Activated T-cell treated with anti-CD3 and anti-CD28 coated beads, Interleukin-2, amount 50 U/mL, for 4 hours (primary cell): ENCODE measurements at places on chromosomes 7 and 10. TPM values are rescaled to one million over a fixed set of nuclear protein-coding genes. Genes with fewer than 3 reads are reported as not detected.
A peak's percentile ranks its signal among the peaks of the same experiment; 100 is the strongest.

- peak; percentile 60 for DNase-seq
Measured at GRCh38 chr10:72292223-72292691, 18.5 kb downstream of the DDIT4 start.

DNA sequence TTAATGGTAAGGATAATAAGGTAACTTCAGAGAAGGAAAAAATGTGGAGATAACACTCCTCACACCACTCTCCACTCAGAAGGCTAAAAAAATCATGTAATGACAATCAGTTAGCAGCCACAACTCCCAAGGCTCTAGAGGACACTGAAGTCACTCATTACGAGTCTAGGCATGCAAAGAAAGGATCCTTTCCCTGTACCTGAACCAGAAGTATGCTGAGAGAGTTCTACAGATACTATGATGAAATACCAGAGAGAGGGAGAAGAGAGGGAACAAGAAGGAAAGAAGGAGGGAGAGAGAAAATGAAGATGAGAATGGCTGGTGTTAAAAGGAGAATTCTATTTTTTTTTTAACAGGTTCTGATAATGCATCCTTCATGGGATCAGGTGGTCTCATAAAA, 224.3 kb upstream of the PLXNA4 start:
- no peak for DNase-seq

- DNase-seq = no peak
Measured at GRCh38 chr10:125911145-125911544, 14.8 kb downstream of the FANK1 start.

Gene PSPH
- 17.5 TPM for total RNA-seq

- DNase-seq = no peak
Measured at GRCh38 chr7:90825779-90826178, 229.7 kb downstream of the CDK14 start.

DNA sequence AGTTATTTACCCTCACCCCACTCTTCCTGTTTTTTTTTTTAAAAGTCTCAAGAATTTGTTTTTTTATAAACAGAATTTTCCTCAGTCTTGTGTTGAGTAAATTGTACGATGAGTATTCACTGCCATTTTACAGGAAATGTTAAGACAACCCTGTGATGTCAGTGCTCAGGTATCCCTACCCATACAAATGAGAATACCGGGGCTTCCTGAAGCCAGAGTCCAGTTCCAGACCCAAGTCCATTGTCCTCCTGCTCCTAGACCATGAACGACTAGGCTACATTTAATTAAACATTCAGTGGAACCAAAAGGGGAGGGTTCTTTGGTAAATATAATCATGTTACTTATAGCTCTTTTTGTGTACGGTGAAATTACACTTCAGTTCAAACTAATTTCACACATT, 79.2 kb downstream of the GNAI1 start:
- DNase-seq = no peak

GRCh38 chr7:80467069-80467468, 44.8 kb downstream of the GNAT3 start:
- DNase-seq = no peak

- DNase-seq = peak; percentile 46
Measured at GRCh38 chr10:128062881-128063563, 63.2 kb downstream of the MKI67 start.

DNA sequence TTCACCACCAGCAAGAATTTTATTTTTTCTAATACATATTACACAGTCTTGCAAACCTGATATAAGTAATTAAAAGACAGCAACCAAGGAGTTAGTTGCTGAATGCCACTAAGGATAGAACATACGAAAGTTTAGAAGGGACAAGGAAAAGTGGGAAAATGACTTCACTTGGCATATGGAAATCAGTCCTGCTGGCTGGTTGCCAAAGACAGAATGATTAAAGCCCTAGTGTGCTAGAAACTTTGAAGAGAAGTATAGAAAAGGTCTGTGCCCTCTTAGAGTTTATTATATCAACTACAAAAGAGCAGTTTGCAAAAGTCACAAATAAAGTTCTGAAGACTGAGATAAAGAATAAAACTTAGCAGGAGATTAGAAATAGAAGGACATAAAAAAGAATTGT, 5.8 kb upstream of the YAE1 start:
- no peak for DNase-seq

DNA sequence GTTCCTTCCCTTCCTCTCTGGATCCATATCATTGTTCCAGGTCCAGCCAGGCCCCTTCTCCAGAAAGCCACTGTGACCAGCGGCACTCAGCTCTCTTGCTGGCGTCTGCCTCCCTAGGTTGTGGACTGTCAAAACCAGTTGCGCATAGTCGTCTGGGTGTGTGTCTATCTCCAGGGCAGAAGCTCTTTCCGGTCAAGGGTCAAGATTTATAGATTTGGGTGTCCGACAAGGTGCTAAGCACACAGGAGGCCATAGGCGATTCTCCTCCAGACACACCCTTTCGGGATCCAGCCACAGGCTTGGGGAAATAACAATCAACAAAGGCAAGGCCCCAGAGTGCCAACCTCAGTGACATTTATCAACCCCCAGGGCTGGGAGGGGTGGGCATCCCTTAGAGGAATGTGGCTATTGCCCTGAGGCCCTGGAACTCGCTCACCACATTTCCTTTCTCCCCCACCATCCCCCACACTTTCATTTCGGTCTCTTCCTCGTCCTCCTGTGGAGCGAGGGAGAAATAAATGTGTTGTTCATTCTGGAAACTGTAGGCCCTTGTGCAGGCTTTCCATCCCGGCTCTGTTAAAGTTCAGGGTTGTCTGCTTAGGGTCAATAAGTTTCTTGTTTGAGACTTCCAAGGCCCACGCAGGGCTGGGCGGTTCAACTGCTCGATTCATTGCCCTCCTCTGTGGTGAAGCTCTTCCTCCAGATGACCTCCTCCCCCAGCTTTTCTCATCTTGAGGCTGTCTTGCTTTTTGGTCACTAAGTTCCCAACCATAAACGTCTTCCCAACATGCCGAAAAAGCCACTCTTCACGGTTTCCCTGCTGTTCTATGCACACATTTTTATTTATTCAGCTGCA, 57.9 kb downstream of the AFAP1L2 start:
- no peak for DNase-seq

DNA sequence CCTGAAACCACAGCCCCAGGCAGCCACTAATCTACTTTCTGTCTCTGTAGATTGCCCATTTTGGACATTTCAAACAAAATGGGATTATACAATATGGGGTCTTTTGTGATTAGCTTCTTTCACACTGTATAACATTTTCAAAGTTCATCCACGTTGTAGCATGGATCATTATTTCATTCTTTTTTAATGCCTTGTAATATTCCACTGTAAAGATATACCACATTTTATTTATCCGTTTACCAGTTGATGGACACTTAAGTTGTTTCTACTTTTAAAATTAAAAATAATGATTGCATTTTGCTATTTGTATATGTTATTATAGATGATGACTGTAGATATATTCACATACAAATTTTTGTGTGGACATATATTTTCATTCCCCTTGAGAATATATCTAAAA, 60.7 kb downstream of the CUBN start:
- DNase-seq = no peak

Gene TMEM229A
- not detected for total RNA-seq

Gene CLCN1
- not detected for total RNA-seq

- no peak for DNase-seq
Measured at GRCh38 chr10:95178266-95178665, 15.8 kb upstream of the ACSM6 start.

- no peak for DNase-seq
Measured at GRCh38 chr10:46552526-46553237, 3.8 kb downstream of the GPRIN2 start.

Gene MGAM2
- not detected for total RNA-seq

- DNase-seq = no peak
Measured at GRCh38 chr10:71810048-71810750, 36.9 kb upstream of the VSIR start.

DNA sequence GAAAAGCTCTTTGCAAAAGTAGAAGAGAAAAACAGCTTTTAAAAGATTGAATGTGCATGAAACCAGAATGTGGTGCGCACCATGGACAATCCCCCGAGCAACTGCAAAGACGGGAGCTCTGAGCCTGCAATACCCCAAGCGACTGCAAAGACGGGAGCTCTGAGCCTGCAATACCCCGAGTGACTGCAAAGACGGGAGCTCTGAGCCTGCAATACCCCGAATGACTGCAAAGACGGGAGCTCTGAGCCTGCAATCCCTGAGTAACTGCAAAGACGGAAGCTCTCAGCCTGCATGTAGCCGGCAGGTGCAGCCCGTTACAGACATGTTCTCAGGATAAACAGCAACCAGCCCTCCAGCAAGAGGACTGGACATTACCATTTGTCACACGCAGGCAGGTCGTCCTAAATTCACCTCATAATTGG, 6.2 kb downstream of the ZNF775 start:
- no peak for DNase-seq

Gene CYP3A4
- total RNA-seq = 0.23 TPM

Gene NUDT5
- total RNA-seq = 104 TPM

DNA sequence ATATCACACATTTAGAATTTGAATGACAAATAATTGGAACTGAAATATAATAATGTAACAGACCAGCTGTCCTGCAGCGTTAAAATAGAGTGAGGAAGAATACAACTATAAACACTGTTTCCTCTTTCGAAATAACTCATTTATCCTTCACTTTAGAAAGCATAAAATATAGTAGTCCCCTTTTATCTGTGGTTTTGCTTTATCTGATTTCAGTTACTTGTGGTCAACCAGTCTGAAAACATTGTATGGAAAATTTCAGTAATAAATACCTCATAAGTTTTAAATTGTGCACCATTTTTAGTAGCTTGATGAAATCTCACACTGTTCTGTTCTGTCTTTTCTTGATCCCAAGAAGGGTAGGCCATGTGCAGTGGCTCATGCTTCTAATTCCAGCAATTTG, 31.7 kb downstream of the POLR1F start:
- no peak for DNase-seq

- DNase-seq = no peak
Measured at GRCh38 chr7:135825406-135825805, 76.8 kb upstream of the FAM180A start.

Gene SPDYE2
- not detected for total RNA-seq

Gene AHCYL2
- total RNA-seq = 6.5 TPM

Gene GPNMB
- 0.94 TPM for total RNA-seq

Gene TAS2R16
- not detected for total RNA-seq

Gene PRLHR
- total RNA-seq = not detected

Gene SPOCK2
- total RNA-seq = 85.7 TPM

DNA sequence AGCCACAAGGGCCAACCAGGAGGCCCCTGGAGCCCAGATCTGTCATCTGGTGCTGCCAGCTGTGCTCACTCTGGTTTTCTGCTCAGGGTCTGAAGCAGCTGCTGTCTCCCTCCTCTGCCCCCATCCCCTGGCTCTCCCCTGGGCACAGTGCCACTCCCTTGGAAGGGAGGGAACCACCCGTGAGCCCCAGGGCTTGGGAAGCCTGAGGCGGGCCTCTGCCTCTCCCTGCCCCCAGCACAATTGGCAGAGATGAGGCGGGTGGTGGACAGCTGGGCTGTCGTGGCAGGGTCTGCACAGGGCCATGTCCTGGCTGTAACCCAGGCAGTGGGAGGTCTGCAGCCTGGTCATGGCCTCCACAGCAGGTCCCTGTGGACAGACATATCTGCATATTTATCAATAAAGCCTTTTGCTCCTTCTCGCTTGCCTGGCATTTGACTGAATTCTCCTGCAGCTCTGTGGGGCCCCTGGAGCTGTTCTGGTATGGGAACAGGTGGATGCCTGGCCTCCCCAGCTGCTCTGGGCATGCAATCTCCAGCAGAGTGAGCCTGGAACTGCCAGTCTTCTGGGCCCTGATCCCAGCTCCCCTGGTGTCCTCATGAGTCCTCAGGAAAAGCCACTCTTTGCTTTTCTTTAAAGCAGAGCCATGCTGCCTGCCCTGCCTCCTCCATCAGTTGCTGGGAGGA, 1.6 kb upstream of the ANKRD2 start:
- DNase-seq = no peak

Gene ELOVL3
- not detected for total RNA-seq

Gene COBL
- not detected for total RNA-seq

DNA sequence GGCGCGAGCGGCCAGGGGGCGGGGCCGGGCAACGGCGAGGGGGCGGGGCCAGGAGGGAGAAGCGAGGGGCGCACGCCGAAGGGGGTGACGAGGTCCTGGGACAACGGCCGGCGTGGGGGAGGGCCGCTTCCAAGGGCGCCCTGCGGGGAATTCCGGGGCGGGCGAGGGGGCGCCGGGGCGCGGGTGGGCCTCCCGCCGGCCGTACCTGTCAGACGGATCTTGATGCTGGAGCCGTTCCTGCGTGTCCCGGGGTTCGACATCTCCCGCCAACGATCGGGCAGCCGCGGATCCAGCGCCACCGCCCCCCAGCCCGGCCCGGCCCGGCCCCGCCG, 421 bp downstream of the SMURF1 start:
- no peak for DNase-seq

GRCh38 chr7:117008886-117009531, 55.7 kb downstream of the ST7 start:
- DNase-seq = no peak

Gene CDK1
- total RNA-seq = 12.7 TPM

DNA sequence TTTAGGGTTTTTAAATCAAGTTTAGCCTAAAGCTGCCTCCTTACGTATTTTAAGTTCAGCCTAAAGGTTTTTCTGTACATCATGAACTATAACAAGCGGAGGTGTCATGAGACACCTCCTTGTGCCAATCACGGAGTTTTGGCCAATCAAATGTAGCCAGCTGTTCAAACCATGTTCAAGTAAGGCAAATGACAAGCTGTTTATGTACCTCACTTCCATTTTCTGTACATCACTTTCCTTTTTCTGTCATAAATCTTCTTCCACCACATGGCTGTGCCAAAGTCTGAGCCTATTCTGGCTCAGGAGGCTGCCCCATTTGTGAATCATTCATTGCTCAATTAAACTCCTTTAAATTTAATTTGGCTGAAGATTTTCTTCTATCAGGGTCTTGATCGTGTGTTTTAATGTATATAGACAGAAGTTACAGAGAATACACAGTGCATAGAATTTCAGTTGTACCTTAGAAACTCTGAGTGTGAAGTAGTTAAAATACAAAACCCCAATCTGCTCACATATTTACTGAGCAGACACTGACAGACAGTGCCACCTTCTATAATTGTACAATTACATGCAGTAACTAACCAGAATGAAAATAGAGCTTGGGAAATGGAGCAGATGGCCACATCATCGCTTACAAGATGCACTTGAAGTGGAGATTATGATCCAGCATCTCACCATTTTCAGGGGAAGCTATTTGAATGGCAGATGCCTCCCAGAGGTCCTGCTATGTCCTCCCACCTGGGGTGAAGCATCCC, 76.9 kb upstream of the LANCL2 start:
- no peak for DNase-seq

- peak; percentile 24 for DNase-seq
Measured at GRCh38 chr7:155007947-155008346, 5.0 kb upstream of the PAXIP1 start.

Gene DNAJC9
- 60.8 TPM for total RNA-seq

- no peak for DNase-seq
Measured at GRCh38 chr7:95658676-95659075, 62.4 kb upstream of the PDK4 start.

Gene SFTPD
- total RNA-seq = 0.33 TPM

Gene FAM25C
- total RNA-seq = not detected

DNA sequence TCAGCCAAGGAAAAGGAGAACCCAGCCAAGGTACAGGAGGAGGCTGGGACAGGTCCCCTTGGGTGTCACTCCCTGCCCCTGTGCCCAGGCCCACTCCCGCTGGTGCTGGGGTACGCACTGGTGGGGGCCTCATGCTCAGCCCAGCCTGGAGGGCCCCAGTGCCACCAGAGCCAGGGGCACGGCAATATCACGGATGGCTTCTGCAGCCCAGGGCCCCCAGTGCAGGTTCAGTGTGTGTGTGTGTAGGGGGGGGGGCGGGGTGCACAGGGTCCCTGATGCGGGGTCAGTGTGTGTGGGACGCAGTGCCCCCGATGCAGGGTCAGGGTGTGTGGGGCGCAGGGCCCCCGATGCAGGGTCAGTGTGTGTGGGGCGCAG, 23.4 kb upstream of the ZNF716 start:
- no peak for DNase-seq

Gene CYP2C18
- not detected for total RNA-seq
